SHP77 treated with DMSO at 0.1 percent for 48 hours (cell line): ENCODE measurements at places on chromosomes 1 and 21.
A peak's percentile ranks its signal among the peaks of the same experiment; 100 is the strongest.

- DNase-seq: no peak
Measured at GRCh38 chr1:222918801-222919477, 104.1 kb downstream of the DISP1 start.

DNA sequence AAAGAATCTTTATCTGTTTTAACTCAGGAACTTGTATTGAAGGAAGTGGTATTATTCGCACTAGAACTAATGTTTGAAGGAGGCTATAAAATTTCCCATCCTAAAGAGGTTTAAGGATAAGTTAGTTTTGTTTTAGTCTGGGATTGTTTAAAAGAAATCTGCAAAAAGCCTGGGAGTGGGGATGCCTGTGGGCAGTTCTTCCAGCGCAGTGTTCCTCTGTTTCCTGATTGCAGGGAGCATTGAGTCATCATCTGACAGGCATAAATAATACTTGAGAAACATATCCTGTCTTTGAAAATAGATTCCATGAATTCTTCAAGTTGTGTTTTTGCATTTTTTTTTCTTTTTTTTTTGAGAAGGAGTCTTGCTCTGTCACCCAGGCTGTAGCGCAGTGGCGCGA lies 350.8 kb upstream of the PTBP2 start:
- DNase-seq: no peak

DNA sequence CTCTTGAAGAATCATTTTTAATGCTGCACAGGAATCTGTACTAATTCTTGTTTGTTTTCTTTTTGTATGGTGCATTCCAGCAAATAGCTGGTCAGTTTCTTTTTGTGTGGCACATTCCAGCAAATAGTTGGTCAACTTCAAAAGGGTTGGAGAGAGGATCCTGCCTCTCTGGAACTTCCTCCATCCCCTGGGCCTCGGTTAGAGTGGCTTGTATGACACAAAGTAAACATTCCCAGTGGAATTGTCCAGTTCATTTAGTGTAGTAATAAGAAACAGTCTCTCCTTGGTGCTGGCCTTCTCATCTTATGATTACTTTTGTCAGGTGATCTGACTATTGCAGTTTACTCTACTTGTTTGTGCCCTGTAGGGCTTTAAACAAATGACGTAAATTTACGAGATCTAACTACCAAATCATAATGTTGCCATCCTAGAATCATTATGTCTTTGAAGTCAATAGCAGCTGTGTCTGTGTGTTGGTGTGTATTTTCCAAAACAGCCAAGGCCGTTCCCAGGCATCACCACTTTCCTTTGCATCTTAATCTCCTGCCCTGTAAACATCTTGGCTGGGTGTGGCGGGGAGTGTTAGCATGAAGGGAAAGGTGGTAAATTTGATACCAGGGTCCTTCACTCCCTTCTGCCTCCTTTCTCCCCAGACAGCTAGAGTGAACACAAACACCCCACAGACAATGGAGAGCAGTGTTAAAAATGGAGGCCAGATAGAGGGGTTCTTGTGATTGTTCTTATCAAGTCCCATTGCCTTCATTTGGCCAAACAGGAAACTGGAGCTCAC lies 77.9 kb downstream of the CDC7 start:
- no peak for DNase-seq

GRCh38 chr1:236002572-236002971 lies 62.3 kb downstream of the NID1 start:
- DNase-seq: no peak

- DNase-seq: no peak
Measured at GRCh38 chr1:237786066-237786719, 104.5 kb downstream of the ZP4 start.

- DNase-seq: peak; percentile 20
Measured at GRCh38 chr1:12618965-12619791, 1.2 kb upstream of the DHRS3 start.

DNA sequence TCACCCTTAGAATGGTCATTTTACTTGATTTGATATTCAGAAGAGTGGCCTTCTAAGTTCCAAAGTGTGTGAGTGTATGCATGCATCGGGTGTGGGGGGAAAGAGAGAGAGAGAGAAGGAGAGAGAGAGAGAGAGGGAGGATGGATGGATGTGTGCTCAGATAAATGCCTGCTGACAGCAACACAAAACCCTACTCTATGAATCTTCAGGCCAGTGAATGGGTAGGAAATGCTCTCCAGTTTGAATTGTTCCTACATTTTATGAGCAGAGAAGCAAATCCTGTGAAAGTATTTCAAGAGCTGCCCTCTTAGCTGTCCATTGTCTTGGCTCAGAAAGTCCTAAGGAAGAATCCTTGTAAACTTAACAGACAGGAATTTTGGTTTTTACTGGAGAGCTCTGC lies 7.4 kb downstream of the JAM2 start:
- DNase-seq: no peak

DNA sequence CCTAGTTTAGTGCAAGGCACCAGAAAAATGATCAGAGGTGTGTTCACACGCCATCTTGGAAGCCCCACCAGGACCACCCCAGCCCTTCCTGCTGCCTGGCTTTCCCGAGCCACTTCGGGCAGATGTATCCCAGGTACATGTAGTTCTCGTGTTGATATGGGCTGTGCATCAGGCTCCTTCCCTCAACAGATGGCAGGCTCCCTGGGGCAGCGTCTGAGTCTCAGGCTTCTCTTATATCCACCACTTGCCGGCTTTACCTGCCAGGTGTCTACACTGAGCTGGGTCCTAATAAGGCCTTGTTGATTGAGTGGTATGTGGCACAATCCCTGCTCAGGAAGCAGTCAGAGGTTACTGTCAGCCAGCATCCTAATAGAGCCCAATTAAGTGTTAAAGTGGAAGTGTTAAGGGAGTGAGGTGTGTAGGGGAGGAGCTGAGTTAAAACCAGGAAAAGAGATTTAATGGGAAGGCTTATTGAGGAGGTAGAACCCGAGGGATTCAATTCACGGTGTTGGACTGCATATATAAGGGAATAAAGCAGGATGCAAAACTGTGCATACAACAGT lies 8.5 kb downstream of the GPA33 start:
- no peak for DNase-seq

GRCh38 chr1:48068206-48068605 lies 71.0 kb upstream of the TRABD2B start:
- DNase-seq: no peak

GRCh38 chr1:93347334-93347899 lies 1.7 kb downstream of the DR1 start:
- no peak for DNase-seq

GRCh38 chr1:97802011-97802410 lies 118.8 kb downstream of the DPYD start:
- DNase-seq: no peak

- DNase-seq: no peak
Measured at GRCh38 chr21:40331804-40332203, 464.6 kb downstream of the PCP4 start.

DNA sequence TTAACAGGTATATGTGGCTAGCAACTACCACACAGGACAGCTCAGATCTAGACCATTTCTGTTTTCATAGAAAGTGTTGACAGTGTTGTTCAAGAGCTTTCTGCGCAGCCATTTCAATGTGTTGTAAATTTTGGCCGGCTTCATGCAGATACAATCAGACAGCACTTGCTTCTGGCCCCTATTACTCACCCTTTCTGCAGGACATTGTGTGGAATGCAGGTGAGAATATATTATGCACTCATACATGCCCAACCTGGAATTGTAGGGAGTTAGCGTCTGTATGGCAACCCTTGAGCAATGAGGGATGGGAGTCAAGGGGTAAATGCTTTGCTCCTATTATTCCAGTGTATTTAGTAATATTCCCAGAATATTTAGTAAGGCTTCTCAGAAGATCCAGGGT lies 180.9 kb upstream of the PLXNA2 start:
- no peak for DNase-seq

DNA sequence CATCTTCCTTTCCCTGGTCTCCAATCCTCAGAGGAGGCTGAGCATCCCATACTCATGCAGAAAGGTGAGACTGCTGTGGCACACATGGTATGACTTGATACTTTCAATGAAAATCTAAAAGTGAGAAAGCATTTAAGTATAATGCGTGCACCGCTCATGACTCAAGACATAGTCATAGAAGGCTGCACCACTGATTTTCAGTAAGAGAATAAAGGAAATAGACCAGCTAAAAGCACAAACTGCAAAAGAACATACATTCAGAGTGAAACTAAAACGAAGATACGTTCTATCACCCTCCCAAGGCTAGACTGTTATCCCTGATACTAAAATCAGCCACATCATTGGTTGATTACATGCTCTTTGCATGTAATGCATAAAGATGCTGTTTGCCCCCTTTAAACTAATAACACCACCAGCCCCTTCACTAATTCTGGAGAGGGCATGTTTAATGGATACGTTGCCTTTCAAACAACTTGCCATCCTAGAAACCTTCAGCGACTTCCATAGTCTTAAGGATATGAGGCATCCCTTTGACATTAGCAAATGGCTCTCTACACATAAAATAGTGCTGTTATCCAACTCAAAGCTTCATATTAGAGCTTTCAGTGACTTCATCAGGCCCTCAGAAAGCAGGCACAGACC lies 2.1 kb downstream of the PLD5 start:
- no peak for DNase-seq
